ENCODE measurements at places on chromosomes 12 and 14. TPM values are rescaled to one million over a fixed set of nuclear protein-coding genes. Genes with fewer than 3 reads are reported as not detected.

TMEM117 gene
- total RNA-seq, result 15.2 TPM

FSCB gene
- total RNA-seq, result not detected

FOXM1 gene
- 7.7 TPM for total RNA-seq

FAIM2 gene
- total RNA-seq, result 12.9 TPM

MAGOHB gene
- 14.7 TPM for total RNA-seq

PRR4 gene
- total RNA-seq, result 3.4 TPM

Data from mucosa of descending colon (tissue), 3 donors.